ENCODE measurements at places on chromosomes 11 and 22.

DNA sequence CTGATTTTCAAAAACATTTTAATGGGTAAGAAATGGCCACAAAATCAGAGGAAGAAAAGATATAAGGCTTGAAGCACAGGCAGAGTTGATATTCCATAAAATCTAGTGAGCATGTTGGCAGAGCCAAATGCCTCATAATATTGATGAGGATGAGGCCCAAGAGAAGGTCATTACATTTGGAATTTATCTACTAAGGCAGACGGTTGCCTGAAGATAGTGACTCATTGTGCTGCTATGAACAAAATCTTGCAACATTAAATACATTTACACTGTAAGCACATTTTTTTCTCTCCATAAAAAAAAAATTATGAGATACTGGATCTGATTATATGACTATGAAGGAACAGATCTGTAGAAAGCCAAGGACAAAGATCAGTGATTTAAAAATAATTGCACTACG lies 881.4 kb upstream of the CHORDC1 start:
- no peak for DNase-seq

DNA sequence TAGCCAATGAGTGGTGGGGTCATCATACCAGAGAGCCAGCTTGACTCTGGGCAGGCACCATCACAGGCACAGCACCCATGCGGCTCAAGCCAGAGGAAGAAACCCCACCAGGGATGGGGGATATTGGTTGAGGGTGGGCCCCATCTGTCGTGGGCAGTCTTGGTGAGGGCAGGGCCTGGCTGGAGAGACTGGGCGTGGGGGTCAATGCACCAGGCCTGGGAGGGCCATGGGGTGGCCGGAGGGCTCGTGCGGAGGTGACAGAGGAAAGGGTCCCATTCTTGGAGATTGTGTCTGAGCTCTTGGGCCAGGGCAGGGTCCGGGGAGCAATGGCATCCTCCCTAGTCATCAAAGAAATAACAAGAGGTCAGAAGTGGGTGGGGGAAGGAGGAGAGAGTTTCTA lies 1.6 kb upstream of the VSIG2 start:
- no peak for DNase-seq

- DNase-seq = no peak
Observed at GRCh38 chr22:46251816-46252380, 1.8 kb upstream of the CDPF1 start.

- no peak for DNase-seq
Observed at GRCh38 chr22:37030560-37031281, 11.2 kb downstream of the MPST start.

DNA sequence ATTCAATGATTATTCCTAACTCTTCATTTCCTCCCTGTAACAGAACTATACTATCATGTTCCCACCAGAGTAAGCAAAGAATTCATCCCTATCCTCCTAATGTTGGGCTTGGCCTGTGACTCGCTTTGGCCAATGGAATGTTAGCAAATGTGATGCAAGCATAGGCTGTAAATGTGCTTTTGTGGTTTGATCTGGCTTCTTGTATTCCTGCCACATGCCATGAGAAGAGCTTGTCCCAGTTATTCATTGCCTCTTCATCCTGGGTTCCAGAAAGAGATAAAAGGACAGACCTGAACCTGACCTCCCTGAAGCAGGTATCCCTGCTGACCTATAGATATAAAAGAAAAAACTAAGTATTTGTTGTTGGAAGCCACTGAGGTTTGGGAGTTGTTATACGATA lies 51.0 kb downstream of the SYTL2 start:
- peak; percentile 76 for DNase-seq

- DNase-seq = no peak
Observed at GRCh38 chr11:65577756-65578109, 1.9 kb downstream of the EHBP1L1 start.

DNA sequence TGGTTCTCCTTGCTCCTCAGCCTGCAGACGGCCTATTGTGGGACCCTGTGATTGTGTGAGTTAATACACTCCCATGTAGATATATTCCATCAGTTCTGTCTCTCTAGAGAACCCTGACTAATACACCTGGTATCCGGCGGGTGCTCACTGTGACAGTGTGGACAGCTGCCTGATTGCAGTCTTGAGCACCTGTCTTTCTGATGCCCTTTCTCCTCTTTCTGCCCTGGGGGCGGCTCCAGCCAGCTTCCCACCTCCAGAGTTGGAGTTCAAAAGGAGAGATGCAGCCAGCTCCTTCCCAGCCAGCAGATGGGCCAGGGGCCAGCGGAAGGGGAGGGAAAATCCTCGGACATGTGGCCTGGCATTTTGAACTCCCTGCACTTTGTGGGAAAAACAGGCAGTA lies 15.0 kb downstream of the SMIM38 start:
- DNase-seq = no peak

DNA sequence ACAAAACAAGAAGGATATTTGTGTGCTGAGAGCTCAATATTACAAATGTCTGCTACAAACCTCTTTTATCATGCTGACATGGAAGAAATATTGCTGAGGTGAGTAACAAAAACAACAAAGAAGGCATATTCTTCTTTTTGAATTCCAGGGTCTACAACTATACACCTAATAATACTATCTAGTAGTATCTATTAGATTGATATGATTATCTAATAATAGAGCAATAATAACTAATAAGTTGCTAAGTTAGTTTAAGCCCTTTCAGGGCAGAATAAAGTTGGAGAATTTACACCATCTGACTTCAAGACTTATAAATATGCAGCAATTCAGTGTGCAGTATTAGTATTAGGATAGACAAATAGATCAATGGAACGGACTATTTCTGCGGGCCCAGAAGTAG lies 11.4 kb upstream of the PGM2L1 start:
- DNase-seq = no peak

DNA sequence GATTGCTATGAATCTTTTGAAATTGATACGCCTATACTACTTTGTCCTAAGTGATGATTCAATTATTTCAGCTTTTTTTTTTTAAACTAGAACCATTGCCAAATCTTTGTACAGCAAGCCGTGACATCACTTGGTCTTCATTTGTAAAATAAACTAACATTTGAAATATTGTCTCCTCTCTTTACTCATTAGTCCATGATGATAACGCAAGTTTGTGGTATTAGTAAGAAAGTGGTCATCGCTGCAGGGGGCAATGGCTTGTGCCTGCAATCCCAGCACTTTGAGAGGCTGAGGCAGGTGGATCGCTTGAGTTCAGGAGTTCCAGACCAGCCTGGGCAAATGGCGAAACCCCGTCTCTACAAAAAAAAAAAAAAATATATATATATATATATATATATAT lies 12.9 kb upstream of the ARHGAP42 start:
- no peak for DNase-seq

DNA sequence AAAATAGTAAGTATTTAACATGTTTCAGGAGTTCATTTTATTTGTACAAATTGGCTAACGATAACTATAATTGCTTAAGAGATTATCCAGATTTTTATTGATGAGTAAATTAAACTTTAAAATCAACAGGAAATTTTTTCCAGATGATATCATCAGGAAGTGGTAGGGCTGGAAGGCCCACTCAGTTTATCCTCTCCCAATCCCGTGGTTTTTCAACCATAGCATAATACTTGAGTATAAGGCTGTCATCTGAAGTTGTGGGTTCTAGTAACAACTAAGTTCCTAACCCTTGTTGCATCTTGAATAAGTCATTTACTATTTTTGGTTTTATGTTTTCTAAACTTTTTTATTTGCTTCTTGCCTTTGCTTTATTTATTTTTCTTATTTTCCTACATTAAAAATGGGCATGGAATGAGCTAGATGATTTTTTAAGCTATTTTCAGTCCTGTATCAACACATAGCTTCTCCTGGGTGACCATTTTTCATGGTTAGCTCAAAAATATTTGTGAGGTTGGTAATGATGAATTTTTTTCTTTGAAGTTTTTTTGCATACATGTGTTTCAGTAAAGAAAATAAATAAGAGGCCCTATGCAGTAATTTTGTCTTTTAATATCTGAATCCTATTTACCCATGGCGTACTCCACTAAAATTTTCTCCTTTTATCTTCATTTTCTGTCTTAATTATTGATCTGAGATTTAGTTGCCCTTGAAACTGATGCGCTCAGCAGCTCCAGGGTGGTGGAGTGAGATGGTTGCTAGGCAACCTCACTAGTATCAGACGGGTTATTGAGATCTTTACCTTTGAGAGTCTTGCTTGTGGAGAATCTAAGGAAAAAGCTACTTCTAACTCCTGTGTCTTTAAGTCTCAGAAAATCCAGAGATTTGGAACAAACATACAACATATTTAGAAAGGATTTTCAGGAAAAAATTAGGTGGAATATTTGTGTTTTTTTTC lies 452.0 kb upstream of the CCDC179 start:
- DNase-seq = no peak

DNA sequence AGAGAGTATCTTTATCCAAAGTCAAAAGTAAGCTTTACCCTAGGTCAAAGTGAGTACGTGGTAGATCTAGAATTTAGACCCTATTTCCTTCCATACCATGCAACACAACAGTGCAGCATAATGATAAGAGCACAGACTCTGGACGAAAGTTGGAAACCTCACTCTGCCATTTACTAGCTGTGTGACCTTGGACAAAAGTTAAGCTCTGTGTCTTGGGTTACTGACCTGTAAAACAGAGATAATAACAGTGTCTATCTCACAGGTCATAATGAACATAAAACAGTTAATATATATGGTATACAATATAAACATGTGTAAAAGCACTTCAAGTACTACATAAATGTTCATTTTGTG lies 13.6 kb upstream of the CHRNA10 start:
- no peak for DNase-seq

GRCh38 chr22:46538814-46539160 lies 1.4 kb upstream of the CELSR1 start:
- DNase-seq = no peak

GRCh38 chr11:58152781-58153180 lies 27.5 kb upstream of the OR9I1 start:
- DNase-seq = no peak

GRCh38 chr11:2800655-2801531 lies 84.7 kb downstream of the CDKN1C start:
- DNase-seq = no peak

- no peak for DNase-seq
Observed at GRCh38 chr11:67415501-67416304, at the start of gene CARNS1. Gene CARNS1 (plus strand): TSS chr11:67415678. CDS start chr11:67416200, 522 bp downstream.

DNA sequence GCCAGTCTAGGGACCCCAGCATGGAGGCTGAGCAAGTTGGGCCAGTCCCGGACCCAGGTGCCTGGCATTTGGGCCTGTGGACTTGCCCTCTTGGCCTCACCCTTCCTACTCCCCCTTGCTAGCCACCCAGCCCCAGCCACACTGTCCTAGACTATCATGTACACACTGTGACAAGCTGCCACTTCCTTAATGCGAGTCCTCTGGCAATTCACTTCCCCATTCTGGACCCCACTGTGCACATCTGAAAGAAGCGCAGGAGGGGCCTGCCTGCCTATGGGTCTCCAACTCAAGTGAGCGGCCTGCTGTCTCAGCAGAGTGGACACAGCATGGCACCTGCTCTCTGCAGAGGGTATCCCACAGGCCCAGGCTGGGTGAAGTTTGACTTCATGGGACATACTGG lies 68.5 kb upstream of the LMO1 start:
- DNase-seq = no peak

- peak; percentile 48 for DNase-seq
Observed at GRCh38 chr11:7004482-7004881, 15.7 kb downstream of the ZNF214 start.

GRCh38 chr11:110098645-110099044 lies 5.5 kb downstream of the ZC3H12C start:
- DNase-seq = no peak

DNA sequence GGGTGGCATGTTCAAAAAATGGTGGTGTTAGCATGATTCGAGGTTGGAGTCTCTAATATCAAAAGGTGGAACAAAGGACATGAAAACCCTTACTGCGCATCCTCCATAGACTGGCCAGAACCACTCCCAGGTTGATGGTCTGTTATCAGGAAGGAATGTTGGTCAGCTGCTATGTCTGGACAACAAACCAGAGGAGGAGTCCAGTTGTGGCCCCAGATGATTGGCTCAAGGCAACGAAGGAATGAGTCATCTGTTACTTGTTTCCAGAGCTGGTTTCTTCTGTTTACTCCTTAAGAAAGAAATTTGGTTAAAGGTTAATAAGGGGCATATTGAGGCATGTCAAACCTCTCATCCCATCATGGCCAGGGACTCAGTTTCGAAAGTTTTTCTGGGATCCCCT lies 56.8 kb upstream of the GRIA4 start:
- DNase-seq = no peak
